ENCODE measurements at places on chromosomes 5 and 9.

DNA sequence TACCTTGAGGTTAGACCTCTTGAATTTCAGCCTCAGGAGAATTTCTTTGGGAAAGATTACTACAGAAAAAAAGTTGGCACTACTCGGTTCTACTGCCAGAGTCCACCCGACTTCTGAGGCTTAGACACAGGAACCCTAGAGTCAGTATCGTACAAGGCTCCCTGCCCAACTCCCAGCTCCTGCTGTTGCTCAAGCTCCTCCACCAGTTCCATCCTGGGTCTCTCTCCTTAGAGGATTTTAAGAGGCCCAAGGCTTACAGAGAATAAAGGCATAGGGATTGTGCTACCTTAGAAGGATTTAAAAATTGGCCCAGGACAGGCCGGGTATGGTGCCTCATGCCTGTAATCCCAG lies 29.0 kb upstream of the SSBP2 start:
- no peak for DNase-seq

DNA sequence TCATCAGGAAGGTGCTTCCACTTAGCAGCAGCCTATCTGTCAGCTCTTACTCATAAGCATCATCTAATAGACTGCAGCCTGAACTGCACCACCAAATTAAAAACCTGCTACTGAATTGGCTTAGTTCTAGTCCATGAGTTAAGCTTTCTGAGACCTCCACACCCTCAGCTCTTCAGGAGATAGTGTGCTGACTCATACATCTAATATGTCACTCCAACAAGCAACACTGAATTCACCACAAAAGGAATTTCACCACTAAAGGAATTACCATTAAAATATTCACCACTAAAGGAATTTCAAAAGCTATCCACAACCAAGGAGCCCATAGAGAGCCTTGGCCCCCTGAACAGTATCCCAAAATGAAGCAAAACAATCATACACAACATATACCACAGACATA lies 418.5 kb upstream of the RORB start:
- no peak for DNase-seq

DNA sequence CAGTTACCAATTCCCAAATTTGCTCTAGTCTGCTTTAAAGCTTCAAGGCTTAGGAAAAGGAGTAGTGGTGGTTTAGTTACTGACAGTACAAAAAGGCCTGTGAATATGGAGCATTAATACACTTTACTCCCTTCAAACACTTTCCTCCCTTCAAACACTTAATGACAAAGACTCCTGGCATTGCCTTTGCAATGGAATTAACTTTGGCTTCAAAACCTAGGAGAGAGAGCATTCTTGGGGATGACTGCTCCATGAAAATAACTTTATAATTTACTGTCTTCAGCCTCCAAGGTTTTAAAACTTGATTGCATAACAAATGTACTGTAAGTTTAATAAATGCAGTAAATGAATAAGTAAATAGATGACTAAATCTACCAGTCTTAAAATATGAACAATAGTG lies 185.6 kb downstream of the TRPM3 start:
- no peak for DNase-seq

GRCh38 chr9:120745278-120745677 lies 31.0 kb upstream of the MEGF9 start:
- DNase-seq = no peak

GRCh38 chr5:126395198-126395597 lies 28.0 kb upstream of the GRAMD2B start:
- no peak for DNase-seq

GRCh38 chr9:114202396-114202795 lies 47.1 kb downstream of the COL27A1 start:
- no peak for DNase-seq

DNA sequence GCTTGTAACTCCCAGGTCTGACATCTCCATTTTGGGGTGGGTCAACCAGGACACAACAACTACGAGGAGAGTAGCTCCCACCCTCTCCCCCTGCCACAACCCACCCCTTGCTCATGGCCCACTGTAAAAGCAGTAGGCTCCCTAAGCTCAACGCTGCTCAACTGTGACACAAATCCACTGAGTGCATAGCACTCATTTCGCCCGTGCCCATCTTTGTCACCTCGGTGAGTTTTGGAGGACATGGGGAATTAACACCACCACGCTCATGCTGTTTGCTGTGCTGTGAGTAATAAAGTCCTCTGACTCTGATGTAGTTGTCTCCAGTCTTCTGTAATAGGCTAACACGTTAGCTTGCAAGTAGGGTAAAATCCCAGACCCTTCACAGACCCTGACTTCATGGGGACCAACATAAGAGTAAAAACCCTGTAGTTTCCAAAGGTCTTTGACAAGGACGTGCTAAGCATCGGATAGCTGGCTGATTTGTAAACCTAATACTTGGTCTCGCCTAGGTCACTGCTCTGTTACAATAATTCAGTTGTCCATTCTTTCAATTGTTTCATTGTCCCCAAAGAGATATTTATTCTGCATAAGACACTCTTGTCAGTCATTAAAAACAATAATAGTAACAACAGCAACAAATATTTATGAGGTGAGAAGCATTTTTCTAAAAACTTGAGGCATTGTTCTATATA lies 7.7 kb downstream of the PLGRKT start:
- DNase-seq = no peak

DNA sequence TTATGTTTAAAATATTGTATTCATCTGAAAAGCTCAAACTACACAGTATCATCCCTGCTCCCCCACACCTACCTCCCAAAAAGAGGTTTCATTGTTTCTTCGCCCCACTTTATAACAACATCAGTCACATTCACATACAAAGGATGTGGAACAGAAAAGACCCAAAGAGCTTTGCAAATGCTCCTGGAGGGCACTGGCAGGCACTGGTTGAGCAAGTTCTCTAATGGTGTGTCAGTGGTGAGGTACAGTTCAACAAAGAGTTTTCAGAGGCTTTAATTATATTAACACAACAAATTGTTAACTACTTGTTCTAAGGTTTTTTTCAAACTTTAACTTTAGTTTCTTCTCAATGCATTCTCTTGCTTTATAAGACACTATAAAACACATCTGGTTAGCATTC lies 54.1 kb upstream of the ECM2 start:
- no peak for DNase-seq

DNA sequence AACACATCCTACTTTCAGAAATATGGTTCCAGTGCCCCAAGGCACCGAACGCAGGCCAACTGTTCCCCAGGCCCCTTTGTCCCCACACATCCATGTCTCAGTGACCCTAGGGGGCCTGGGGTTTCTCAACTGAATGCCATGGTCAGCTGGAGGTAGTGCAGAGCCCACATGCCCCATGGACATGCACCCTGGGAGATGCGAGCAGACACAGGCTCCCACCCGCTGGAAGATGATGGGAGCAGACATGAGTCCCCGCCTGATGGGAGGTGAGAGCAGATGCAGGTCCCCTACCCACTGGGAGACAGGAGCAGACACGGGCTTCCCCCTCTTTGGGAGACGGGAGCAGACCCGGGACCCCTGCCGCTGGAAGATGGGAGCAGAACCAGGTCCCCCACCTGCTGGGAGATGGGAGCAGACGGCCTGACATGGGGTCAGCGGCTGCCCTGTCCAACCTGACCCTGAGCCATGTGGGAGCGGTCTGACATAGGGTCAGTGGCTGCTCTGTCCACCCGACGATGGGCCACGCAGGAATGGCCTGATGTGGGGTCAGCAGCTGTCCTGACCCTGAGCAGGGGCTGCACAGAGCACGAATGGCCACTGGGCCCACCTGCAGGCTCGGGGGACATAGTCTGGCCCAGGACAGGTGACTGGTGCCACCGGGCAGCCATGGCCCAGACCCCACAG lies 18.4 kb downstream of the ZDHHC11B start:
- no peak for DNase-seq

GRCh38 chr5:126837906-126838539 lies 61.1 kb downstream of the LMNB1 start:
- no peak for DNase-seq

GRCh38 chr5:127898551-127899213 lies 184.9 kb upstream of the SLC12A2 start:
- DNase-seq = no peak

GRCh38 chr9:37295178-37295577 lies 127.3 kb upstream of the GRHPR start:
- no peak for DNase-seq

DNA sequence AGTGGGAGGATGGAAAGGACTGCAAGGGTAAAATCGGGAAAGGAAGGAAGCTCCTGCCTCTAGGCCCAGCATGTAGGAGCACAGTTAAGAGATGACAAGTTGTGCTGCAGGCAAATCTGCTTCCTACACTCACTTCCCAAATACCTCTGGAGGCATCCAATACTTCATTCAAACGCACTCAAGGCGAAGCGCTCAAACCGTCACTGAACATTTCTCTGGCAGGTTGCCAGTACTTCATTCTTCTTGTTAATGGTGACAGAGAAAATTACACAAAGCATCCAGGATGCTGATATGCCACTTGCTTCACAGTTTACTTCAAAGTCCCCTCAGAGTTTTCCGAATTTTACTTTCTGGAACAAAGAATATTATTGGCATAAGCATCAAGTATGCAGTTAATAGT lies 59.8 kb downstream of the NREP start:
- no peak for DNase-seq

DNA sequence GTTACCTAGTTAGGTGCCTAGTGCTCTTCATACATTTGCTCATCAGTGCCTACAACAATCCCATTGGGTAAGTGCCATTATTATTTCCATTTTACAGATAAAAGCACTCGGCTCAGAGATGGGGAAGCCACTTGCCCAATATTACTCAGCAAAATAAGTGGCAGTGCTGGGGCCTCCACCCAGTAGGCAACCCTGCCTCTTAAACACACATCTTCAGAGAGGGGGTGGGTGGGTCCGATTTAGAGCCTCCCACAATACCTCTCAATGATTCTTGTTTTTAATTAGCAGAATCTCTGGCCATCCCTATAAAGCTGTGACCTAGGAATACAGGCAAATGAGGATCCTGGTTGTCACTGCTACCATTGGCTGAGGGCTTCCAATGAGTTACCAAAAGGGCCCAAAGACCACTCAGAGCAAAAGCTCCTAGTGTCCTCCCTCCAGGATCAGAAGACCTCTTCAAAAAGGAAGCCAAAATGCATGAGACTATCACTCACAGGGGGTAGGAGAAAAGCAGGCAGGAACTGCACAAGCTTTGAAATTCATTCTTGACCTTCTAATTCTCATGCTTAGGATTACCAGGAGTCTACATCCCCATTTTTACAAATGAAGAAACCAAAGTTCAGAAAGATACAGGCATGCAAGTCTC lies 36.1 kb upstream of the UBE2D2 start:
- DNase-seq = no peak

GRCh38 chr5:137399911-137400310 lies 99.2 kb downstream of the SPOCK1 start:
- no peak for DNase-seq

DNA sequence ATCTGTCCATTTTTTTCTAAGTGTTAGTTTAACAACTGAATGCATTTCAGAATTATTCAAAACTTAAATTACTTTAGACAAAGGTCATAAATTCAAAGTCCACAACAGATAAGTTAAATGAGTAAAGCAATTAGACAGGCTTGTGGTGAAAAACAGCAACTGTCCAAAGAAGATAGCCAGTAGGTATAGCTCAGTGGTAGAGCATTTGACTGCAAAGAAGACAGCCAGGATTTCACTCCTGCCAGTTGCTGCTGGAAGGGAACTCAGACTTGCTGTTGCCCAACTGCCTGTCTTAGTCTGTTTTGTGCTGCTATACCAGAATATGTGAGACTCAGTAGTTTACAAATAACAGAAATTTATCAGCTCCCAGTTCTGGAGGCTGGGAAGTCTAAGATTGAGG lies 10.0 kb downstream of the FANCC start:
- no peak for DNase-seq

DNA sequence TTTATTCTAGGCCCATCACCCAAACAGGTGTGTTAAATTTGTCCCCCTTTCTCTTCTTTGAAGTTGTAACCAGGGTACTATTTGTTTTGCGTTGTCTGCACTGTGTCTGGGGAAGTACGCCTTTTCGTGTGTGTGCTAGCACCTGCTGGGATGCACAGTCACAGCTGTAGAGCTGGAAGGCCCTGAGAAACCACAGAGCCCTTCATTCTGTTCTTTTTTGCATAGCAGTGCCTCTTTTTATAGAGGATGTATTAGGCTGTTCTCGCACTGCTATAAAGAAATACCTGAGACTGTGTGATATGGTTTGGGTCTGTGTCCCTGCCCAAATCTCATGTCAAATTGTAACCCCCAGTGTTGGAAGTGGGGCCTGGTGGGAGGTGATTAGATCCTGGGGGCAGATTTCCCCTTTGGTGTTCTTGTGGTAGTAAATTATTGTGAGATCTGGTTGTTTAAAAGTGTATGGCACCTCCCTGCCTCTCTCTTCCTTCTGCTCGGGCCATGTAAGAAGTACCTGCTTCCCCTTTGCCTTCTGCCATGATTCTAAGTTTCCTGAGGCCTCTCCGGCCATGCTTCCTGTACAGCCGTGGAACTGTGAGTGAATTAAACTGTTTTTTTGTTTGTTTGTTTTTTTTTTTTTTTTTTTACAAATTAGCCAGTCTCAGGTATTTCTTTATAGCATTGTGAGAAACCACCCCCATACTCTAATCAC lies 14.0 kb downstream of the SEC61B start:
- peak; percentile 82 for DNase-seq

DNA sequence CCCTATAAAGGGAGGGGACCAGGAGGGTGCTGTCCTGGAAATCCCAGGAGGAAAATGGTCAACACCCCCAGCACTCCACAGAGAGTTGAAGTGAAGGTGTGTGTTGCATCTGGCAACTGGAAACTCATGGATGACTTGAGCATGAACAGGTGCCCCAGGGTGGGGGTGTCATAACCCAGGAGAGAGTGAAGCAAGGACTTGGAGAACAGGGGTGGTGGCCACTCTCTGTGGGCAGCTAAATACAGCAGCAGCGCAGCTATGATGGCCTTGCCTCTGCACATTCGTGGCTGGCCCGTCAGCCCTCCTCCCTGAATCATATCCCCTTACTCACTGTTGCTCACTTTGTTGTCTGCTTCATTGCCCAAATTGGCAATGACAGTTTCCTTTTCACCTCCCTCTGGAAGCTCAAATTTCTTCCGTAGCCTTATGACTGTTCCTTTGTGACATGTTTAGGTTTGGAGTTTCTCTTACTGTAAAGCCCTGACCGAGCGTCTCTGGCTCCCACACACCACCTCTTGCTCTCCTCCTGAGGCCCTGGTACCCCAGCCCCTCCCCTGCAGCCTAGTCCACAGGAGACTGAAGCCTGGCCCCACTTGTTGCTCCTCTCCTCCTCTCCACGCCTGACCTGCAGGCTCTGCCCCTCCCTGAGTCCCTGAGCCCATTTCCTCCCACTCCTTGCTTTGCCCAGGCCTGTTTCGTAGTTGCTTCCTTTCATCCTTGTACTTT lies 185.8 kb downstream of the CD180 start:
- no peak for DNase-seq

- DNase-seq = no peak
These were observed 980.8 kb upstream of the DMAC1 start for GRCh38 chr9:8780386-8780785.

- no peak for DNase-seq
These were observed 213.3 kb downstream of the IRX2 start for GRCh38 chr5:2538169-2538568.

- DNase-seq = no peak
These were observed 187.1 kb downstream of the EDIL3 start for GRCh38 chr5:84197538-84197937.

GRCh38 chr5:119363936-119364335 lies 8.1 kb downstream of the TNFAIP8 start:
- no peak for DNase-seq

GRCh38 chr5:74201334-74202081 lies 439.0 kb downstream of the ENC1 start:
- no peak for DNase-seq

GRCh38 chr5:140044041-140044440 lies 942 bp upstream of the NRG2 start:
- no peak for DNase-seq

Measured in stimulated activated naive CD8-positive, alpha-beta T cell treated with anti-CD3 and anti-CD28 coated beads, Interleukin-15, amount 100 ng/mL, for 72 hours (primary cell).